ENCODE measurements at places on chromosomes 1 and 21.

- DNase-seq: no peak
Measured at GRCh38 chr1:117780687-117781475, 148.5 kb downstream of the GDAP2 start.

GRCh38 chr1:150563340-150564038 lies 14.3 kb downstream of the ADAMTSL4 start:
- DNase-seq: peak; percentile 18

DNA sequence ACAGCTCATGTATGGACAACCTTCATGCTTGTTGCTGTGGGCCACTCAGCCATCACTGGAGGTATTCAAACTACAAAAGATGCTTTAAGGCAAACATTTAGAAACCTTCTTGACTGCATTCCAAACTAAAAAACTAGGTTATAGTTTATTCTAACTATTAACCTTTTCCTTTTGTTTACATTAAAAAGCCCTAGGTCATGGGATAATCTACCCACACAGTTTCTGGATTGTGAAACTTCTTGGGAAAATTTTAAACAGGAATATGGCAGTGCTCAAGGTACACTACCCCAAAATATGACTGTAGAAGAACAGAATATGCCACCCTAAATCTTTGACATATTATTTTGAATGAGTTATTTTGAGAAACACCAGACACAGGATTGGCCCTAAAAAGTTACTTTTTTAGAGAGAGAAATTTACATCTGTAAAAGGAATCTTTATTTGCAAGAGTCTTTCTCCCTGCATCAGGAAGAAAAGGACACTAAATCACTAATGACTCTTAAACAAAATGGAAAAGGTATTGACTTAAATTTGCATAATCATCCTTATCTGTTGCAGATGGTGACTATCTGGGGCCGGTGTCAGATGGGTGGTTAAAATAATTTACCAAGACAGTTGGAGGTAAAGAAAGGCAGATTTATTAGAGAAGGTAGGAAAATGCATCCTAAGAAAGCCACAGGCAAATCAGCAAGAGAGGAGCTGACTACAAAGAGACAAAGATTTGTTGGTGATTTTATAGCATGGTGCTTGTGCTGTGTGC lies 25.1 kb upstream of the NUF2 start:
- DNase-seq: no peak

DNA sequence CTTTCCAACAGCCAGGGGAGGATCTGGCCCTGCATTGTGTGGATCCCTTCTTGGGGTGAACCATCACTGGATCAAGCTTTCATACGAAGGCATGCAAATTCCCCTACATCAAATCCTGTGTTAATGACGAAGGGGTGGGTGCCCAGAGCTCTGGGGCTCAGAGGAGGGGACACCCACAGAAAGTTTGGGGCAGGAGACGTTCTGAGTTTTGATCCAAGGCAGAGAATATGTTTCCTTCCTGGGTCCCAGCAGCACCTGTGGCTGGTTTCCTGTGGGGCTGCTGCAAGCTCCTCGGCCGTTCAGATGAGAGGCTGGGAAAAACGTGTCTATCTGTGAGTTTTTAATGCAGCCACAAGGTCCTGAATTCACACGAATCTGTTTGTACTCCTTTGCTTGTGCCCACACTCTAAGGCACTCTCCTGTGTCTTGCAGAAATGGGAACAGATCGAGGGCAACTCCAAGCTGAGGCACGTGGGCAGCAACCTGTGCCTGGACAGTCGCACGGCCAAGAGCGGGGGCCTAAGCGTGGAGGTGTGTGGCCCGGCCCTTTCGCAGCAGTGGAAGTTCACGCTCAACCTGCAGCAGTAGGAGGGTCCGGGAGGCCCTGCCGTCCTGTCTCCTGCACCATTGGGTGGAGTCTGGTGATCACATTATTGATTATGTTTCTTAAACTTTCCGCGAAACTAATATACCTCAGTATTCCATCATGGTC lies 147.1 kb downstream of the PGBD5 start:
- no peak for DNase-seq

DNA sequence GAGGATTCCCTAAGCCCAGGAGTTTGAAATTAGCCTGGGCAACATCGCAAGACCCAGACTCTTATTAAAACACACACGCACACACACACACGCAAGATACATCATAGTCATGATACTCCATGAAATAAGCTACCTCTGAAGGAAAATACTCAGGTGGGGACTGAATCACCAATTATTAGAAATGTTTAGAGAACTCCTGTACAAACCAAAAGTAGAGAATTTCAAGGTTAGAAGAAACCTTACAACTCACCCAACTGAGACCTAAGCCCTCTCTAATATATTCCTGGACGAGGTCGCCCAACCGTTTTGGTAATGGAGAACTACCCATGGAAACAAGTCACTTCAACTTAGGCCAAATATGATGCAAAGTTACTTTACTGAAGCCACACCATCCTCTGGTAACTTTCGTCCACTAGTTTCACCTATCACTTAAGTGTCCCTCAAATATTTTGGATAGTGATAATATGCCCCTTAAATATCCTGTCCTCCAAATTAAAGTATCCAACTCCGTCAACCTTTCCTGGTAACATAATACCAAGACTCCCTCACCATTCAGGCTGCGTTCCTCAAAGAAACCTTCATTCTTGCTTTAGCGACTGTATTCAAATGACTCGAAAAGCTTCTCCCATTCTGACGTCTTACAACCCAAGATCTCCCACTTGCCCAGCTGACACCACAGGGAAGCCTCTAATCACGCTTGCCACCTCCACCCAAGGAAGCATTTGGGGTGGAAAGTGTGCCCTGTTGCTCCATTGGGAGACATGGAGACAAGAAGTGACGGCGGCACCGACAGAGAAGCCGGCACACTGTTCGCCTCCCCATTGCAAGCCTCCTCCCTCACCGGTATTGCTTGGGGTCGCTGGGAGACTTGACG lies 856 bp downstream of the NRDC start:
- peak; percentile 8 for DNase-seq

DNA sequence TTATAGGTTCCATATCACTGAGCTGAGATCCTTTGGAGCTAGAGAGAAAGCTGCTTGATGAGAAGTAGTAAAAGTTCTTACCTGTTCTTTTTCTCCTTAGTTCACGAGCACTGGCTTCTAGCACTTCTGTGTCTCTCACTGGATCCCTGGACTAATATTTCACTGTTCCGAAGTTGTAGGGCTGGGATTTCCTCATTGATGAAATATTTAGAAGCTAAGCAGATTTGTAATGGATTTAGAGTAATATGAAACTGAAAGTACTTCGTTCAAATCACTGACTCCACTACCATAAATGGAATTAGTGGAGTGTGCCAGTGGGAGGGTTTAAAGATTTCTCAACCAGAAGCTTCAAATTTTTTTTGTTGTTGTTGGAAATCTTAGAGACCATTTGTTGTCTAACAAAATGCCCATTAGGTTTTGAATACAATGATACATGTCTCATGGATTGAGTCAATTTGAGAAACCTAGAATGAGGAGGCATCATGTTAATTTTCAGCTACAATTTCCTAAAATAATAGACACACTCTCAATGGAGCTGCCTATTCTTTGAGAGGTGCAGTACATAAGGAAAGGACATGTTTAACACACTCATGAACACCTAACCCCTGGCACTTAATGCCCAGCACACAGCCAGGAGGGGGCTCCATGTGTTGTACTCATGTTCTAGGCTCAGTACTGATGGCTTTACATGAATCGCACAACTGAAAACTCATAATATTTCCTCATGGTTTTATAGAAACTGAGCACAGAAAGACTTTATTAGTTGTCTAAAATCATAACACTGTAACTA lies at the start of gene GBP1:
Gene GBP1 (minus strand): TSS at position 130 of the 790 bp plus-strand sequence. CDS start 1,974 bp downstream, outside the sequence.
- DNase-seq: peak; percentile 61

- no peak for DNase-seq
Measured at GRCh38 chr1:173267453-173267945, 60.4 kb upstream of the TNFSF4 start.

DNA sequence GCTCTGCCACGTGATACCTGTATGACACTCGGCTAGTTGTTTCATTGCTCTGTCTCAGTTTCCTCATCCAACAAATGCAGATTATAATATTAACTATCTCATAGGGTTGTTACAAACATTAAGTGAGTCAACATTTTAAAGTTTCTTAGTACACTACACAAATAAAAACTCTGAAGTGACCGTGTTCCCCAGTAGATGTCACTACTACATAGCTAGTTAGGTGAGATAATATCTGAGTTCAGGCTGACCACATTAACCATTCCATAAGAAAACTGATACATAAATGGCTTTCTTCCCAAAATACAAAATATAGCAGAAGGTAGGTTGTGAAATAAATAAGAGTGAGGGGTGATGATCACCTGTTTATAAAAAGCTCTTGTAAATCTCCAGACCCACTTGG lies 214.1 kb downstream of the NUF2 start:
- DNase-seq: no peak

DNA sequence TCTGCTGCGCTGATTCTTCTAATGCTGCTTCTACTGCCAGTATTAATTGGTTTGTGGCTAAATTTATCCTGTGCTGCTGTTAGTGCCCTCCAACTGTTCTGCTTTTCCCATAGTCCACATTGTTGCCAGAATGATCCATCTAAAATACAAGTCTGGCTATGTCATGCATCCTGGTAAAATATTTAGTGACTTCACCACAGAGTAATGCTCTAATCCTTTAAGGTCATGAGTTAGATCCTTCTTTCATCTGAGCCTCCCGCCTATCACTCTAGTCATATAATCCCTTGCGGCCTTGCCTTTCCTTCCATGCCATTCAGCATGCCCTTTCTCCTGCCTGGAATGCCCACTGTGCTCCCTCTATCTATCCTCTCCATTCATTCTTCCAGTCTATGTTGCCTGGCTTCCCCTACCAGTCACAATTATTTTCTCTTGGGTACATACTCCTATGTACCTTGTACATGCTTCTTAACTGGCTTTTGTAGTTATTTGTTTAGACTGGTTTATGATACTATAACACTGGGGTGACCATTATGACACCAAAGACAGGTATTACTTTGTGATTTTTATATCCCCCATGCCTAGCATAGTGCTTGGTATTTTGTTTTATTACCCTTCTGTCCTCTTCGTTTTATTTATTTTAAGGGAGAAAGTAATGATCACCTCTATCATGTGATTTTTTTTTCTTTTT lies 144.0 kb downstream of the MAGI3 start:
- DNase-seq: no peak

DNA sequence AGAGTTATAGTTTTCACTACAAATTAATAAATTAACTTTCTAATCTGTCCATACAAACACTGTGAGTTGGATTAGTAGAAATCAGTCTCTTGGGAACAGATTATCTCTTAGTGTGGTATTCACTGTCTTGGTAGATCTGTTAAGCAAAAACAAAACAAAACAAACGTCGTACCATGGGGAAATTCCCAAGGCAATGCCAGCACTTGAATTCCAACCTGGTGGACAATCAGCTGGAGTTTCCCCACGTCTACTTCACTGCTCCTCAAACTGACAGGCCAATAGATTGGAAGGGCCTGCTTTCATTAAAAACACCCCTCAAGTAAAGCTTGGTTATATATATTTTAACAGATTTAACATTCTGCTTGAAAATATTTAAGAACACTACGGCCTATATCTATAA lies 31.9 kb downstream of the GDAP2 start:
- no peak for DNase-seq

DNA sequence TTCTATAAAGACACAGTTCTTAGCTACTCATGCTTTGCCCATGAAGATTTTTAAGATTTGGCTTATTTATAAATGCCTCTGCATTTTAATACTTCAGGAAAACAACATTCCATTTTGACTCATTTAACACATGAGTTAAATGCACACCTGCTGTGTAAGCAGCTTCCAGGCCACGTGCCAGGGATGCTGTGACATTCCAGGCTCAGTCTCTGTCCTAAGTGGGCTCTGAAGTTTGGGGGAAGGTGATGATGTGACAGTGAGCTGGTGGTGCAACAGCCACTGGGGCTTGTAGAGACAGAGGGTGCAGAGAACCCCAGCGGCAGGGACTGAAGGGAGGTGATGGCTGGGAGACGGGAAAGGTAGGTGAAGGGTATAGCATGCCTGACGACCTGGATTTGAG lies 40.7 kb downstream of the HHAT start:
- no peak for DNase-seq

GRCh38 chr1:244052016-244052727 lies 1.1 kb downstream of the ZBTB18 start:
- no peak for DNase-seq

DNA sequence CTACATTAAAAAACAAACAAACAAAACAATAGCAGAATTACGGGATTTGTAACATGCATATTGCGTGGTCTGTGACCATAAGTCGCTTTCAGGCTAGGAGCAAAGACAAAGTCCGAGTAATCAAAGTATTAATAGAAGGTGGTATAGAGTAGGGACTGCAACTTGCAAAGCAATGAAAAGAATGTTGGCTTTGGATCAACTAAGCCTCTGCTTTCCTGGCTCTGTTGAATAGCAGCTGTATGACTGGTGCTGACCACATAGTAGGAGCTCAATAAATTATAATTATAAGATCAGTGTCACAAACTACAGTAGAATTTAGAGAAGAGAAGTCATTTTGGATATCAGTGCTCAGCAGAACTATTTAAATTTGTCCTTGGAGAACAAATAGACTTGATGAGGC lies 586.4 kb downstream of the DPYD start:
- no peak for DNase-seq

- DNase-seq: no peak
Measured at GRCh38 chr1:71054281-71054731, 6.7 kb upstream of the PTGER3 start.

DNA sequence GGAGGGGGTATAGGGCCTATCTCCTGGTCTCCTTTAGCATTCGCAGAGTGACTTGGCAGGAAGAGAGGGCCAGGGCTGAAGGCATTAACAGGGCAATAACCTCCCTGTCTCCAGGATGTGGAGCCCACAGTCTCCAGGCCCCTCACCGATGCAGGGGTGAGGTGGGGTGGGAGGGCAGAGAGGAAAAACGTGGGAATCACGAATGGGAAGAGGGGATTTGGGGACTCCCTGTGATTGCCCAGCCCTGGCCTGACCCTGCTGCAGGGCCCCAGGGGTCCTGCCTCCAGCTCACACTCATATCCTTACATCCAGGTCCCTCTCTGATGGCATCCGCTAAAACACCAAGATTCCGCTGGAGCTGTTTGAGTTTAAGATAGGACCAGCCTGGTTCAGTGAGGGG lies 14.6 kb downstream of the TFAP2E start:
- no peak for DNase-seq

GRCh38 chr1:212670301-212670700 lies 29.3 kb downstream of the BATF3 start:
- no peak for DNase-seq

GRCh38 chr1:234584926-234585325 lies 25.1 kb downstream of the IRF2BP2 start:
- DNase-seq: no peak

DNA sequence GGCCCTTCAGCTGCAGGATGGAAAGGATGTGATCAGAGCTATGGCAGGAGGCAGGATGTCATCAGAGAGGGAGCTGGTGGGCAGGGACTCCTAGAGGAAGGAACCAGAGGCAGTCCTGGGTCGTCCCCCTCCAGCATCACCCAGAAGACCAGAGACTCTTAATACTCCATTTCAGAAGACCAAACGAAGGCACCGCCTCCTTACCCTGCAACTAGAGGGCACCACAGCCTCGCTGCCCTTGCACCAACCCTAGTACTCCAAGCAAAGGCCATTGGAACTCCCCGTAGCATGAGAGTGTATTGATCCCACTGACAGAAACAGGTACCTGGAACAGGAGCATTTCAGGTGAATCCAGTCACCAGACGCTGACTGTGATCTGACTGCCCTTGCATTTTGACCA lies 598.1 kb downstream of the NPHP4 start:
- DNase-seq: no peak

GRCh38 chr1:185376840-185377635 lies 60.0 kb upstream of the IVNS1ABP start:
- DNase-seq: no peak

- no peak for DNase-seq
Measured at GRCh38 chr1:236063551-236063918, 1.4 kb downstream of the NID1 start.

GRCh38 chr1:3415260-3416090 lies 39.0 kb upstream of the ARHGEF16 start:
- no peak for DNase-seq
